ENCODE measurements at places on chromosomes 3 and 15. TPM values are rescaled to one million over a fixed set of nuclear protein-coding genes. Genes with fewer than 3 reads are reported as not detected.
A peak's percentile ranks its signal among the peaks of the same experiment; 100 is the strongest.

DNA sequence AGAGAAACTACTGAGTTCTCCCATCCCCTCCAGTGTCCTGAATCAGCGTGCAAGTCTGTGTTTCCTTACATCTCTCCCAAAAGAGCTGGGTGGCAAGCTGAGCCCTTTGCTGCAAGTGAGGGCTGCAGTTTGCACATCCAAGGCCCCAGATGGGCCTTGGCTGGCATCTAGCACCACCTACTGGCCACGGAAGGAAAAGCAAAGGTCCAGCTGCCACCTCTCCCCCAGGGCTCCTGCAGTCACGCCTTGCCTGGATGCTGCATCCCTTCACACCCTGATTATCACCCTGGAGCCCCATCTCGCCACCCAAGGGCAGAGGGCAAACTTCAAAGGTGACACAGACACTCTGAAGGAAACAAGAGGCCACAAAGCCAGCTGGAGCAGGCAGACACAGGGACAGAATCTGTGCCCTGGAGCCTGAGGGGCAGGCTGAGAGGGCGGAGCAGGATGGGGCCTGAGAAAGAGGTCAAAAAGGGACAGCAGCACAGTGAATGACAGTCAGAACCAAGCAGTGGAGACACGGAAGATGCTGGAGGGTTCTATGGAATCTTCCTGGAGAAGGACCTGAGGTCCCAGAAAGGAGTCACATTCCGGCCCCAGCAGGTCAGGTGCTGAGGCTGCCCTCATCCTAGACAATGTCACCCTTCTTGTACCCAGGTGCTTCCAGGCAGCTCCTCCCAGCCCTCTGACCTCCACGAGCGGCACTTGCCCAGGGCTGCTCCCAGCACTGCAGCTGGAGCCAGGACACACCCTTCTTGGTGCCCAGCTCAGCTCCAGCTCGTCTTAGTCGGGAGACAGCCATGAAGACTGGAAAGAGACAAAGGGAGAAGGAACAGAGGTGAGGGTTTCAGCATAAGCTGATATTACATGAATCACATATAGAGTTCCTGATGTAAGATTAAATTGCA, 18.3 kb upstream of the NTRK3 start:
- peak; percentile 66 for DNase-seq

SLC30A4 gene
- total RNA-seq, result 3.3 TPM

NEIL1 gene
- total RNA-seq, result 9.7 TPM

SPRED1 gene
- 9.8 TPM for total RNA-seq

DNA sequence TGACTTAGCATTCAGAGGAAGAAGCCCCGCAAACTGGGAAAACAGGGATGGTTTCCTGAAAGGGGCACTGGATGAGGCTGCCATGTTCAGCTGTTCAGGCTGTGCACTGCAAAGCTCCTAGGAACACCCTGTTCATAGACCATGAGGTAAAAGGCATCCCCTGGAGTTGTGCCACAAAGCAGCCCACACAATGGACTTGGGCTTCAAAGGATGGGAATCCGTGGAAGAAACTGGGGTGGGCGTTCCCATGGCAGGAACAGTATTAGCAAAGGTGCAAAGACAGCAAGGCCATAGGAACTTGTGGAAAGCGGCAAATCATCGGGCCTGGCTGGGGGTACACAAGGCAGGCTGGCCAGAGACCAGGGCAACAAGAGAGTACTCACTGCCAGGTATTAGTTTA, 8.9 kb downstream of the OXTR start:
- DNase-seq, result no peak

GRCh38 chr3:160564949-160565441, 376 bp downstream of the KPNA4 start:
- DNase-seq, result peak; percentile 86

- no peak for DNase-seq
These were observed 265.6 kb downstream of the CTNNB1 start for GRCh38 chr3:41464858-41465257.

DNA sequence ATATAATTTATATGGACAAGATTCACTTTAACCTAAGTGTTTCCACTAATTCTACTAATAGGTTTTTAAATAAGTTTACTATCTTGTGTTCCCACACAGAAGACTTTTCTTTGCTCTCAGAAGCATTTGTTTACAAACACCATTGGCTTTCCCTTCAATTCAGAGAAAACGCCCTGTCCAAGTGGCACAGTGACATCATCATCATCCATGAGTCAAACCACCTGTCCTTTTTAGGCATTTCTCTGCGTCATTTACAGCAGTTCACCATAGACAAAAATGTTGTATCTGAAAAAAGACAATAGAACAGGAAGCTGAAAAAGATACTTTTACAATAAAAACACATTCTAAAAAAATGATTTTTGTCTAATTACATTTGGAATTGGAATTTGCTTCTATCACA, 9.3 kb upstream of the BCL2L10 start:
- no peak for DNase-seq

- no peak for DNase-seq
These were observed 162.7 kb downstream of the LPP start for GRCh38 chr3:188316723-188317070.

DNA sequence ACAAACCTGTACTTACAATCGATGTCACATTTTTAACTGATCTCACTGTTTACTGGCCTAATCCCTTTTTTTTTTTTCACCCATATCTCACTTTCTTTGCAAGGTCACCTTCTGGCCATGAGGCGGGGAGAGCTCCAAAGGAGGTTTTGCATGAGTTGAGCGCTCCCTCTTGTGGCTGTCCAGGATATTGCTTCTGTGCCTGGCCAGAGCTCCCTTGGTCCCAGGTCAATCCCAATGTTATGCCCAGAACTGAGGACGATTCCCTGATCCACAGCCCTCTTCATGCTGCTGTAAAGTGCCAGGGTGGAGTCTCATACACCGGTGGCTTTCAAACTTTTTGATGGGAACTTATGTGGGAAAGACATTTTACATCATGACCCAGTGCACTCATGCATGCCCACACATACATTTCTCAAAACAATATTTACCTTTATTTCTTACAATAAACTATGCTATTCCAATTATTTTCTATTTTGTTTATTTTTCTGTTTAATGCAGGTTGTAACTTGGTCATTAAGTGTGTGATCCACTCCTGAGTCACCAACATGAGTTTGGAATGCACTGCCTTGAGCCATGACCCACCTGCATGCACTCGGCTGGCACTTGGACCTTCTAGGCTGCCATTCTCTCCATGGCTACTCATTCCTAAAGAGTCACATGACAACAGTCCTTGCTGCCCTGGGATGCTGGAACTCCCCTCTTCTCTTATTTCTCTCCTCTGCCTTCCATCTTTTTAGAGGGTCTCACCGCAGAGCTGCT, 9.6 kb upstream of the SST start:
- peak; percentile 81 for DNase-seq

GRCh38 chr3:50487181-50487580, 16.3 kb downstream of the CACNA2D2 start:
- no peak for DNase-seq

DNA sequence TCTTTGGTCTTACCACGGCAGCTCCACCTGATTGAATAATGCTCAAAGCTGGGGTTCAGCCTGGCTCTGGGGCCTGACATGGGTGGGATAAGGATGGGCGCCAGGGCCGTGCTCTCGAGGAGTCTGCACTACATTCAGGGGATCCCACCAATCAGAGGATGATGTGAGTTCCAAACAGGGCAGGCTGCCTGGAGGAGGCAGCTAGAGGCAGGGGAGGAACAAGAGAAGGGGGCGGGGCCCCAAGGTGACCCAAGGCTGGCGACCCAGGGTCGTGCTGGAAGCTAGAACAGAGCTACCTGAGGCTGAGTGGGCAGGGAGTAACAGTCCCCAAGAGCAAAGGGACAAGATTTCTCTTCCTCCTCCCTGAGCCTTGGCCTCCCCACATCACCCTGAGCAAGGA, 56.1 kb downstream of the PCSK6 start:
- no peak for DNase-seq
